ENCODE measurements at places on chromosomes 6 and 20.

DNA sequence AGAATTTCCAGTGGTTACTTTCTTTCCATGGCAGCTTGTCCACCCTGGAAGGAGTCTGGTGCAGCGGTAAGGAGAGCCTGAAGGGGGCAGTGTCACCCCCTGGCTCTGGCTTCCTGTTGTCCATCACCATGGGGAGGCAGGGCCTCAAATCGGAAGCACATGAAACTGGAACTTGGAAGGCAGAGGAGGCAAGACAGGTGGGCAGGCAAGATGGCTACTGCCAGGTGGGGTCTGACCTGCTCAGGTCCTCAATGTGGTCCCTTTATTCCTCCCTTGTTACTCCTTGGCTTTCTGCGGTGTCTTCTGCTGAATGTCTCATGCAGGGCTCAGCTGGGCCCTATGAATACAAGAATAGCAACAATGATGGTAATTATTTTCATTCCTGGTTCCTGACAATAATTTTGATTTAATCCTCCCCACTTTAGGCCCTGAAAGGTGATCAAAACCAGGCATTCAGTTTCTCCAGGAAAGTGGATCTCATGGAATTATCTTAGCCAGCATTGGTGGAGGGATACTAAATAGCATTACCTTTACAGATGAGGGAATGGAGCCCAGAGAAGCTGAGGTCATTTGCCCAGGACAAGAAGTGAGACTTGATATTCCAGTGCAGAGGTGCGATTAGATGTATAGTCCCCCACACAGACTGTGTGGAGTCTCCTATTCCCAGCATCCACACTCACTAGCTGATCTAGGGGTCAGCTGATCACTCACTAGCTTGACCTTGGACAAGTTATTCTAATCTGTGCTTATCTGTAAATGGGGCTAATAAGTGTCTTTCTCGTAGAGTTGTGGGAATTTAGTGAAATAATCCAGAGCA lies 17.6 kb upstream of the SNAI1 start:
- DNase-seq = no peak

- peak; percentile 90 for DNase-seq
Observed at GRCh38 chr20:46139908-46140482, 21.9 kb downstream of the CD40 start.

- DNase-seq = no peak
Observed at GRCh38 chr6:96304997-96305396, 216.6 kb upstream of the UFL1 start.

- no peak for DNase-seq
Observed at GRCh38 chr20:22430746-22431168, 153.6 kb downstream of the FOXA2 start.

DNA sequence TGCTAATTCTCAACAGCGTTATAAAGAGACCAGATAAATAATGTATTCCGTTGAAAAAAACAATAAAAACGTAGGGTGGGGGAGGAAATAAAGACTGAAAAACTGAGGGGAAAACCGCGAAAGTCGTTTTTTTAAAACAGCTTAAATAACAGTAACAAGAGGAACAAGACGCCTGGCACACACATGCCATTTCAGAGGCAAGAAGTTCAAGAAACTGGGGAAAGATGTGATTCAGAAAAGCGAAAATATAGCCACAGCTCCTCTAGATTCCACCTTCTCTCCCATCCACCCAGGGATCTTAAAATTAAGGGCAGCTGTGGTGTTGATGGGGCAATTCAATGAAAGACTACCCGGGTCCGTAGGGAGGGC lies 1.3 kb downstream of the EPB41L2 start:
- no peak for DNase-seq

DNA sequence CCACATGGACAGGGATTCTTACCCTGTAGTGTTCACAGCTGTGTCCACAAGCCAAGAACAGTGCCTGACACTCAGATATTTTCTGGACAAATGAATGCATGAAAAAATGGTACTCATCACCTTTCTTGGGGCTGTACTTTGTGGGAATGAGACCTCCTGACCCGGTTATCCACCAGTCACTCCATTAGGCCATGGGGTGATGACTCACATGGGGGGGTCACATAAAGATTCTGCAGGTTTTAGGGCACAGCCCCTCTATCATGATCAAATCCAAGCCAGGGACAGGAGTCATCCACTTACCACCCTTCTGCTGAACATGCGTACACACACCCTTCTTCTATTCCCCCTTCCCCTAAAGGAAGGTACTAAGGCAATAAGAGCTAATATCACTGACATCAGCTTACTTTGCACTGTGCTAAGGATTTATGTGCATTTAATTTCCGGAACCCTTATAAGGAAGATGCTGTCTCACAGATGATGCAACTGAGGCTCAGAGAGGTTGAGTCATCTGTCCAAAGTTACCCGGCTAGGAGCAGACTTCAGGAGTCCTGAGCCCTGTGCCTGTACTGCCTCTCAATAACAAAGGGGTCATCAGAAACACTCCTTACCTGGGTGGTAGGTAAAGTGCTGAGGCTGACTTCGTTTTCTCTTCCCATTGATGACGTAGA lies 107.8 kb downstream of the NFATC2 start:
- no peak for DNase-seq

GRCh38 chr6:56652994-56653393 lies 10.3 kb upstream of the DST start:
- DNase-seq = no peak

GRCh38 chr6:166561771-166562359 lies 24.6 kb downstream of the RAMACL start:
- DNase-seq = no peak

GRCh38 chr20:3013771-3014170 lies 29.7 kb upstream of the GNRH2 start:
- no peak for DNase-seq

- no peak for DNase-seq
Observed at GRCh38 chr6:11978169-11978987, 33.7 kb upstream of the HIVEP1 start.

- DNase-seq = no peak
Observed at GRCh38 chr6:108027056-108027455, 47.5 kb downstream of the OSTM1 start.

DNA sequence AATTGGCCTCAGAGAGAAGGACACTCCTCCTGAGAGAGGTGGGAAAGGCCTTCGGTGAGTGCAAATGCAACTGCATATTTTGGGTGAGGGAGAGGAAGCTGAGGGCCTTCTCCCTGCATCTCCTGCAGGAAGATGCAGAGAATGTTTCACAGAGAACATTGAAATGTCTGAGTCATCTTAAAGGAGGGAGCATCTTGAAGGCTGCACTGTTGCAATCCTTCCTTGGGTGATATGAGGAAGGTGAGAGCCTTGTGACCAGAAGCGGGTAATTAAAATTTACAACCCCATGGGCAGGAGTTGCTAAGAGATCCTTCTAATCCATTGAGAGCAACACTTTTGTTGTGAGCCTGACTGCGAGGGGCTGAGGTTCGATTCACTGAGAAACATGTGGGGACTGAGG lies 375.7 kb upstream of the MARCKS start:
- no peak for DNase-seq

- DNase-seq = no peak
Observed at GRCh38 chr6:34532230-34532629, 23.9 kb downstream of the SPDEF start.

GRCh38 chr6:62904687-62905086 lies 306.6 kb upstream of the FKBP1C start:
- DNase-seq = no peak

DNA sequence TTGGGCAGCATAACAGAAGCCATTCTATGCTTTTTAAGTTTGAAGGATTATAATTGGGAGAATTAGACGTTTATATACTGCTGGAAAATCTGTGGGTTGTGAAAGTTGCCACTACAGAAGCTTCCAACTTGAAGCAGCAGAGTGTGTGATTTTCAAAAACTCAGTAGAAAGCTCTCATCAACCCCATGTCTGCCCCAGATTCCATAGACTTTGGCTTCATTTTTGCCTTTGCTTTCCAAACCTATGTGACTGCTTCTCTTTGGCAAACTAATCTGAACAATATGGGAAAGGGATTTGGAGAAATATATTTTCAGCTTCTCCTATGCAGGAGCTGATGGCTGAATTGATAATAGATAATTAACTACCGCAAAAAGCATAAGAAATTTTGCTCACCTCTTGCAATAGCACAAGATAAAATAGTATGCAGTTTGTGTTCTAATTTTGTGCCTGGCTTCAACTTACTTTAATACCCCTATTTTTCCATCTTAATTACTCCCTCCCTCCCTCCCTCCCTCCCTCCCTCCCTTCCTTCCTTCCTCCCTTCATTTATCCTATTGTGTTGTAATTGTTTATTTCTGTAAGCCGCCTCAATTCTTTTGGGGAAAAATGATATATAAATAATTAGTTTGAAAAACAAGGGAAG lies 214.1 kb upstream of the HS3ST5 start:
- DNase-seq = no peak

DNA sequence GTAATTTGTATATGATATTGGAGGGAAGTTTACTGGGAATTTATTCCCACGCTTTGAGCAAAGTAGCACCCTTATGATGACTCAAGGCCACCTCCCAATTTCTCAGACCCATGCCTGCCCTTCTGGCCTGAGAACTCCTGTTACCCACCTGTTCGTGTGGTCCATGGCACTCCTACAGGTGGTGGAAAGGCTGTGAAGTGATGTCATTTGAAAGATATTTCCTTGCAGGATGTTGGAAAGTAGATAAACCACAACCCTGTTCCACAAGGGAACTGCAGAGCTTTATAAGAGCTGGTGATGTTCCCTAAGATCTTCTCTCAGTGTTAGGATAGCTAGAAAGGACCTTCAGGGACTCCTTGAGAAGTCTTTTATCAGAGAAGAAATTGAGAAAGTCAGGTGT lies 70.5 kb downstream of the ADGRG6 start:
- no peak for DNase-seq

DNA sequence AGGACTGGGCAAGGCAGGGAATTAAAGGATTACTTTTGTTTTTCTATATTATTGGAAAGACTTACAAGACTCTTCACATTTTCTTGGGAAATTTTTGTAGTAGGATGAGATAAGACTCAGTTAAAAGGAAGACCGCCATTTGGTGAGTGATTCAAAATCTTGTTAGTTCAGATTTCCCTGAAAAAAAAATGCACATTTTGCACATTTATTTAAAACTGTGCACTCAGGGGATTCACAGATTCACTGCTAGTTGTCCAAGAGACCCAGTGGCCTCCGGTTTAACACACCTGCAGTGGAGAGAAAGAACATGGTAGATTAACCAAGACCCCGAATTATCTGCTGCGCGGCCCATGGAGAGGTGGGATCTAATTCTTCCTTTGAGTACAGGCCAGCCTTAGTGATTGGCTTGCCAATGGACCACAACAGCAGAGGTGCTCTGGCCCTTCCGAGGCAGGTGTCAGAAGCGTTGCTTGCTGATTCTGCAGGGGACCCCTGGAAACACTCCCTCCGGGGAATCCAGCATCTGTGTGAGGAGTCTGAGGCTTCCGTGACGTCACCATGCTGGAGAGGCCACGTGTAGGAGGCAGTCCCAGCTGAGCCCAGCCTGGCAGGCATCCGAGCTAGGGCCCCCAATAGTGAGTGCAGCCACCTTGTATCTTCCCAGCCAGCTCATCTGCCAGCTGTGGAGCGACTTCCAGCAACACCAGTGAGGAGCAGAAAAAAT lies 68.9 kb downstream of the ZNF217 start:
- DNase-seq = no peak

DNA sequence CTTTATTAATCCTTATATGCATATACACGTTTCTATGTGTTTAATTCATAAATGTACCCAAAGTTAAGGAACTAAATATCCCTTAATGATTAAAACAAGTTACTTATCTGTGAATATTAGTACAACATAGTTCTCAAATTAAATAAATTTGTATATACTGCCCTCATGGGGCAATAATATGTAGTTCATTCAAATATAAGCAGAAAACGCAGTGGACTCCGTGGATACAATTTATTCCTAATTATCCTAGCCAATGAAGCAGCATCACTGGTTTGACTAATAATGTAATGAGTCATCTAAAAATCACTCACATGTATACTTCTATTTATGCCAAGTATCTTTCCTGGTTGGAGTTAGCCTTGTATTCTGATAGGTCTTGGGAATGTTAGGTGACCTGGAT lies 111.6 kb downstream of the TBC1D32 start:
- DNase-seq = no peak

DNA sequence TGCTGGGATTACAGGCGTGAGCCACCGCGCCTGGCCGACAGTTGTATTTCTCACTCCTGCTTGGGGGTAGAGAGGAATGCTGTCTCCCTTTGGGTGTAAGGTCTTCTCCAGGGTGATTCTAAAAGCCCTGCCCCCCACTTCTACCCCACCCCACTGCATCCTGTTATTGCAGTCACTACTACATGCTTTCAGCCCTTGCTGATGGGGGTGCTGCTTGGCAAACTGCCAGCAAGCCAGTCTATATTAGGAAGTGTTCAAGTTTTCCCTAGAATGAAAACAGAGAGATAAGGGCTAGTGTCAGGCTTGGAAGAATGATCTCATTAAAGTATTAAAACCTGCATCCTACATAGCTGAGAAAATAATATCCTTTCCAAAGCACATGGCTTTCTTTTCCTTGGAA lies 31.3 kb downstream of the TTI1 start:
- no peak for DNase-seq

GRCh38 chr6:167079853-167080297 lies 43.0 kb upstream of the CCR6 start:
- no peak for DNase-seq

DNA sequence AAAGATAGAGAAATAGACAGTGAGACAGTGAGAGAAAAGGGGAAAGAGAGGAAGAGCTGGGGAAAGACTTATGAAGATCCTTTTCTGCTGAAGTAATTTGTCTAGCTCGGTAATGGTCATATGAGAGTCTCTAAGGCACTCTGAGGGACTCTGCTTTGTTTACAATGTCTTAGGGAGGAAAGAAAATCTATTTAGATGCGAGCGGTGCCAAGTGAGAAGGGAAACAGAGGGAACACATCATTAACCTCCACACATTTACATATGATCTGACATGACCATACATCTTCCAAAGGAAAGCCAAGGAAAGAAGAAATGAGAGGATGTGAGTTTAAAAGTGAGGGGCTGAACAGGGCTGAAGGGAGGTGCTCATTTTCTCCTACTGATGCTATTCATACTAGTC lies 862.3 kb upstream of the CITED2 start:
- DNase-seq = no peak

DNA sequence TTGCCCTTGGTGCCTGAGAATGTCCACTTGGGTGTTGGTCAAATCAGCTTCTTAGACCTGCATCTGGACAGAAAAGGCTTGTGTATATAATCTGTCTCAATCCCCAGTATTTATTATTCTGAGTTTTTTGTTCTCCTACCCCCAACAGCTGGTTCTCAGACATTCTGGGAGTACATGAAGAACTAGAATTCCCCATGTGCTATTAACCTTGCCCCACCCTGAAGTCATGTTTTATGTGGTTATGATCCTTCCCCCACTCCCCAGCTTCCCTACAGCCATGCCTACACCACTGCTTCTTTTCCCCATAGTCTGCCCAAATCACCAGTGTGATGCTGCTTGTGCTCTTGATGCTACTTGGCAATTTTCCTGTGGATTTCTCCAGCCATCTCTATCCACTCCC lies 157.0 kb downstream of the ADAT2 start:
- DNase-seq = no peak

- no peak for DNase-seq
Observed at GRCh38 chr6:135192256-135193174, 11.4 kb downstream of the MYB start.

- DNase-seq = no peak
Observed at GRCh38 chr6:121437851-121438651, 2.6 kb downstream of the GJA1 start.
